Lung (tissue), 17 donors: ENCODE measurements at places on chromosomes 7 and 10. TPM values are rescaled to one million over a fixed set of nuclear protein-coding genes. Genes with fewer than 3 reads are reported as not detected.

The BBIP1 gene
- total RNA-seq = 27.5 TPM

The SLC25A13 gene
- 23.0 TPM for total RNA-seq

GRCh38 chr10:44880090-44880715, 30.9 kb upstream of the TMEM72 start:
- DNase-seq = no peak
- no peak overlapping the region for H3K27ac ChIP-seq
- H3K36me3 ChIP-seq = no peaks in the 10 kb centered on the region
- no peaks in the 10 kb centered on the region for H3K4me1 ChIP-seq
- no peaks in the 10 kb centered on the region for H3K27me3 ChIP-seq

DNA sequence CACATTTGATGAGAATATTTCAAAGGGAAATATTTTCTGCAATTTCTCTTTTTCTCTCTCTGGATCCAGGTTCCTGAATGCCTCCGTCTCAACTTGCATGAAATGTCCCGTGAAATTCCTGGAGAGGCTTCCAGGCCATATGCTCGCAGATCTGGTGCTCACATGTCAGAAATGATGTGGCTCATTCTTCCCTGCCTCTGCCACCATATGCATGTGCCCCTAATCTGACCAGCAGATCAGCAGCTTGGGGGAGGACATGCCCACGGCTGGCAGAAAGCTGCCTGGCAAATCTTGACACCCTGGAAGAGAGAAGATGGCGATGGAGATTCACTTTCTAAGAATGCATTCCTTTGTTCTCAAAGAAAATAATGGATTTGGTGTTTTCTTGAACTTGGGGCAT, 490.7 kb downstream of the RPS24 start:
- no peak overlapping the region for H3K4me3 ChIP-seq
- H3K36me3 ChIP-seq = no peaks in the 10 kb centered on the region
- no peaks in the 10 kb centered on the region for H3K27me3 ChIP-seq
- DNase-seq = no peak
- H3K4me1 ChIP-seq = no peaks in the 10 kb centered on the region

DNA sequence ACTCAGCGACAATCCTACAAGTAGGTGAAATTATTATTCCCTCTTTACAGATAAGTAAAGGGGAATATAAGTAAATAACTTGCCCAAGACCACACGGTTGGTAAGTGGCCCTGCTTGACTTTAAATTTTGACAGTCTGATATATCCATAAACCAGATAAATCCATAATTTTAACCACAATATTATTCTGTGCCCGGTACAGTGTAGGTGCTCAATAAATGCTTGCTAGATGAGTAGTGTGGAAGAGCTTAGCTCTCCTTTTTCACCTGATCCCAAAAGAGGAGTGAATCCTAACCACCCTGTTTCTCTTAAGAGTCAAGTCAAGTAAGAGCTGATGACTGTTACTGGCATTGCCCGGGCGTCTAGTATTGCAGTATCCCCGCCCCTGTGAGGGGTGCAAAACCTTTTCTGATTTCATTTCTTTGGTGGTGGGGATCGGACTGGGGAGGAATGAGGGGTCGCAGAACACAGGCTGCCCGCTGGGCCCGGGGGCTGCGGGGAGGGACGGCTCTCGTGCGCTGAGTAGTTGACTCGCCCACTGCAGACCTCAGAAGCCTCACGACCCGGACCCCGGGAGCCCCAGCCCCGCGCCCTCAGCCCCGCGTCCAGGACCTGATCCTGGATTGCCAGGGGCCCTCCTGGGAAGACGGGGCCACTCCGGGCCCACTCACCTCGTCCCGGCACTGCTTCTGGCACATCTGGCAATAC, 490 bp downstream of the KIN start:
- H3K36me3 ChIP-seq = peaks cover 4% of the 10 kb centered on the region
- DNase-seq = no peak
- no peaks in the 10 kb centered on the region for H3K27me3 ChIP-seq
- peaks cover 21% of the 10 kb centered on the region for H3K4me1 ChIP-seq

GRCh38 chr10:5732141-5732540, 47.5 kb downstream of the TASOR2 start:
- H3K4me1 ChIP-seq = no peaks in the 10 kb centered on the region
- peaks cover 22% of the 10 kb centered on the region for H3K36me3 ChIP-seq
- H3K4me3 ChIP-seq = no peak overlapping the region
- H3K27ac ChIP-seq = no peak overlapping the region
- DNase-seq = no peak

- H3K4me3 ChIP-seq = no peak overlapping the region
- no peak for DNase-seq
- H3K27me3 ChIP-seq = no peaks in the 10 kb centered on the region
- H3K36me3 ChIP-seq = no peaks in the 10 kb centered on the region
Measured at GRCh38 chr10:60760711-60761210, 17.5 kb upstream of the CDK1 start.

- H3K36me3 ChIP-seq = no peaks in the 10 kb centered on the region
- no peak for DNase-seq
- H3K27ac ChIP-seq = no peak overlapping the region
- H3K4me3 ChIP-seq = no peak overlapping the region
Measured at GRCh38 chr10:46534828-46535524, 21.5 kb downstream of the GPRIN2 start.

DNA sequence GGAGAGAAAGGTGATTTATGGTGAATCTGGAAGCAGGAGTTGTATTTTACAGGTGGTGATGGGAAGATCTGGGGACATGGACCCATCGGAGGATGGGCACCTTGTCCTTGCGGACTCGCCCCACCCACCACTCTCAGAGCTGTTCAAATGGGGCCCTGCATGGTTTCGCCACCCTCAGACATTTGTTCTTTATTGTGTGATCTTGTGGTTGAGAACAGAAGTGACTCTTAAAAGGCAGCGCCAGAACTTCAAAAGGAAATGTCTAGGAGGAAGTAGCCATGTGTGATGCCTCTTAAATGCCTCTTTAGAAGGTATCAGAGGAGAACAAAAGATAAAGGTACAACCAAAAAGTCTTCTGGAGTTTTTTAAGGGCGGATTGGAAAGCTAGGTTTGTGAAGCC, 205.7 kb downstream of the KIAA1217 start:
- H3K27me3 ChIP-seq = no peaks in the 10 kb centered on the region
- no peak for DNase-seq

GRCh38 chr10:31315453-31315852, 3.6 kb upstream of the ZEB1 start:
- peaks cover 3% of the 10 kb centered on the region for H3K27me3 ChIP-seq
- no peaks in the 10 kb centered on the region for H3K36me3 ChIP-seq
- no peak overlapping the region for H3K4me3 ChIP-seq
- no peak for DNase-seq
- no peaks in the 10 kb centered on the region for H3K4me1 ChIP-seq
- peak overlapping the region; percentile 31 for H3K27ac ChIP-seq

DNA sequence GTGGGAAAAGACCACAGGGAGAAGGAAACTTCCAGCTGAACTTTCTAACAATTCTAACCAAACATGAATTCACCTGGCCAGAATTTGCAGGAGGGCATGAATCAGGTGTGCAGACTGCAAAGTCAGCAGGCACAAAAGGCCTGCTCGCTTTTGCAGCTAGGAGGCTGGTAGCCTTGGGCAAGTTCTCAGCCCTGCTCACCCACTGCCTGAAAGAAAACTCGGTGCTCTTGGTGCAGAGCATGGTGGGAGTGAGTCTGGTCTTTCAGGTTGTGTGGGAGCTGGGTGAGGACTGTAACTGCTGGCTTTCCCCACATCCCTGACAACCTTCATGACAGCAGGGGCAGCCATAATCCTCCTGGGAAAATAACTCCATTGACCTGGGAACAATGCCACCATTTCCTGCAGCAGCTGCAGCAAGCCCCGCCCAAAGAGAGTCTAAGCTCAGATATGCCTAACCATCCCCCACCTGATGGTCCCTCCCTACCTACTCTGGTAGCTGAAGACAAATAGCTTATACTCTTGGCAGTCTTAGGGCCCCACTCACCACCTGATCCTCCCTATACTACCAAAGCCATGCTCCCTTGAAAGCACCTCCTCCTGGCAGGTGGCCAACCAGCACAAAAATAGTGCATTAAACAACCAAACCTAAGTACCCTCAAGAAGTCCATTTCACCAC, 31.6 kb downstream of the ZNF117 start:
- H3K36me3 ChIP-seq = no peaks in the 10 kb centered on the region
- no peaks in the 10 kb centered on the region for H3K27me3 ChIP-seq
- H3K27ac ChIP-seq = no peak overlapping the region
- peak; percentile 14 for DNase-seq

- H3K27me3 ChIP-seq = no peaks in the 10 kb centered on the region
- no peak overlapping the region for H3K4me3 ChIP-seq
- H3K27ac ChIP-seq = no peak overlapping the region
- DNase-seq = no peak
- H3K4me1 ChIP-seq = peaks cover 6% of the 10 kb centered on the region
Measured at GRCh38 chr7:139043823-139044812, 8.3 kb upstream of the ZC3HAV1L start.

DNA sequence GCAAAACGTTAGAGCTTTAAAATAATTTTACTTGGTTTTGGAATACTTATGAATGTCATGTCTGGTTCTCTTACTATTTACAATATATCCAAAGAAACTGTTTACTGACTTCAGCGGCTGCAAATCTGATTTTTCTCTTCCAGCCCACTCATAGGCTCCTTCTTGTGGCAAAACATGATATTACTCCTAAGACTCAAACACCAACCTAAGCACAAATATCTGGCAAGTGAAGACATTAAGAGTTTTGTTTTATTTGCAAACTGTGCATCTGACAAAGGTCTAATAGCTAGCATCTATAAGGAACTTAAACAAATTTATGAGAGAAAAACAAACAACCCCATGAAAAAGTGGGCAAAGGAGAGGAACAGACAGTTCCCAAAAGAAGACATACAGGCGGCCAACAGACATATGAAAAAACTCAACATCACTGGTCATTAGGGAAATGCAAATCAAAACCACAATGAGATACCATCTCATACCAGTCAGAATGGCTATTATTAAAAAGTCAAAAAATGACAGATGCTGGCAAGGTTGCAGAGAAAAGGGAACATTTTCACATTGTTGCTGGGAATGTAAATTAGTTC, 20.3 kb upstream of the GJC3 start:
- no peak overlapping the region for H3K27ac ChIP-seq
- no peaks in the 10 kb centered on the region for H3K36me3 ChIP-seq
- no peaks in the 10 kb centered on the region for H3K4me1 ChIP-seq
- H3K4me3 ChIP-seq = no peak overlapping the region
- no peaks in the 10 kb centered on the region for H3K27me3 ChIP-seq

GRCh38 chr10:63346015-63346441, 119.7 kb downstream of the JMJD1C start:
- H3K4me1 ChIP-seq = no peaks in the 10 kb centered on the region
- H3K27me3 ChIP-seq = no peaks in the 10 kb centered on the region
- no peaks in the 10 kb centered on the region for H3K36me3 ChIP-seq
- no peak overlapping the region for H3K4me3 ChIP-seq

DNA sequence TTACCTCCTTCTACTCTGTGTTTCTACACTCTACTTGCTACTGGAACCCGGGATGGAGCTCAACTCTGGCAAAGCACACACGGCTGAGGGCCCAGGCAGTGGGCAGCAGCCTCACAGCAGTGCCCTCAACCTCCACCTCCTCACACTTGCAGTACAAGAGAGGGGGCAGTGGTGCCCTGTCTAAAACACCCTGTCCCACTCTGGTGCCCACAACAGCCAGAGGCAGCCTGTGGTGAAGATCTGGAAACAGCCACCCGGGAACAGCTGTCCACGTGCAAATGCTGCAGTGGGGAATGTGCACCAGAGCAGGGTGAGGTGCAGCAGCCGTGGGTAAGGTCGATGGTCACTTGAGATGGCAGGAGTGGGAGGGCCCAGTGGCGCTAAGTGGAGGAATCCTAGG, 13.7 kb downstream of the MAT1A start:
- no peak overlapping the region for H3K27ac ChIP-seq
- no peak for DNase-seq
- H3K27me3 ChIP-seq = no peaks in the 10 kb centered on the region
- H3K36me3 ChIP-seq = no peaks in the 10 kb centered on the region

GRCh38 chr7:121046893-121047468, 58.5 kb downstream of the CPED1 start:
- no peak overlapping the region for H3K27ac ChIP-seq
- H3K4me3 ChIP-seq = no peak overlapping the region
- no peaks in the 10 kb centered on the region for H3K27me3 ChIP-seq
- peaks cover 6% of the 10 kb centered on the region for H3K4me1 ChIP-seq
- DNase-seq = no peak

DNA sequence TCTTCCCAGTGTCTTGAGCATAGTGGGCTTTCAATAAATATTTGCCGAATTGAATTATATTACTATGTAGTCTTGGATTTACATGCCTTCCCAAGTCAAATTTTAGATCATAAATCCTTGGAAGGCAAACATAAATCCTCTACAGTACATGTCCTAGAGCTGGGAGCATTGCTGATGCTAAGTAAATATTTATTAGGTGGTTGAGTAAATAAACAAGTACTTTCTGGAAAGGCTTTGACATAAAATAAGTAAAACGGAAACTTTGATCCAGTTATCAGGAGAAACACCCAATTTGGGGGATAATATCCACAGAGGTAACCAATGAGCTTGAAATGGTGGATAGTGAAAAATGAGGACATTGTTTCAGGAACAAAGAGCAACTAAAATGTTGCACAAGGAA, 162.8 kb upstream of the SVIL start:
- no peak overlapping the region for H3K4me3 ChIP-seq
- no peak overlapping the region for H3K27ac ChIP-seq
- no peaks in the 10 kb centered on the region for H3K27me3 ChIP-seq
- peaks cover 10% of the 10 kb centered on the region for H3K4me1 ChIP-seq
- H3K36me3 ChIP-seq = no peaks in the 10 kb centered on the region

DNA sequence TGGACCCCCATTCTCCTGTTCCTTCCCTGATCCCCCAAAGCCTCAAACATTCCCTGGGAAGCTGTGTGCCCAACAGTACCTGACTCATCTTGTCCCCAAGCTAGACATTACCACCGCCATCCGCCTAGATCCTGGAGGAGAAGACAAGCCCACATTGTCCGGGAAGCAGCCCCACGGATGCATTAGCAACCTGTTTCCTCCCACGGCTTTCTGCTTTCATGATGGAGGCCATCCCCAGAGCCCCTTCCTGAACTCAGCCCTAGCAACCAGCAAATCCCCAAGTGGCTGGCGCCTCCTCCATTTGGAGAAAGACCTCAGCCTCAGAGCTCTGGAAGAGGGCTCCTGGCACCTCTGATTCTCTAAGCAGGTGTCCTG, 2.3 kb upstream of the SLC29A3 start:
- no peak for DNase-seq
- H3K27ac ChIP-seq = no peak overlapping the region
- H3K27me3 ChIP-seq = no peaks in the 10 kb centered on the region
- no peak overlapping the region for H3K4me3 ChIP-seq
- H3K4me1 ChIP-seq = no peaks in the 10 kb centered on the region
- H3K36me3 ChIP-seq = no peaks in the 10 kb centered on the region

DNA sequence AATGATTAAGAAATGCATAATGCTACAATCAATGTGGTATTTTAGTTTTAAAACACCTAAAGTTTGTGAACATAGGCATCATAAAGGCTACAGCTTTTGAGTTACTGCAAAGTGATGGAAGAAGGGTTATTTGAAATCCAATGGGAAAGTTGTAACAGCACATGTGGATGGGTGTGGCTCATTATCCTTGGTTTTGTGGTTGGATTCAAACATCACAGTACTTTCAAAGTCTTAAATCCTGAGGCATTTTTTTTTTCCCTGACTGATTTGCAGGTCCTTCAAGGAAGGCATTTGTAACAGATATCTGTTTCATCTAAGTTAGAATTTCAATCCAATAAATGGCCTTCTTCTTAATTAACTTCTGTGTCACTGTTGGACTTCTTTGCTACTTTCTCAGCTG, 9.8 kb upstream of the SHTN1 start:
- H3K27me3 ChIP-seq = no peaks in the 10 kb centered on the region
- H3K27ac ChIP-seq = no peak overlapping the region
- no peaks in the 10 kb centered on the region for H3K36me3 ChIP-seq
- no peak overlapping the region for H3K4me3 ChIP-seq

- no peak for DNase-seq
- H3K27ac ChIP-seq = no peak overlapping the region
- no peaks in the 10 kb centered on the region for H3K27me3 ChIP-seq
- H3K36me3 ChIP-seq = no peaks in the 10 kb centered on the region
Measured at GRCh38 chr7:4210821-4211220, 471.3 kb upstream of the FOXK1 start.
